ENCODE measurements at places on chromosomes 7 and 10. TPM values are rescaled to one million over a fixed set of nuclear protein-coding genes. Genes with fewer than 3 reads are reported as not detected.

Gene GIMAP8
- 7.9 TPM for total RNA-seq

Gene NOS3
- 15.7 TPM for total RNA-seq

Gene TAS2R4
- 1.0 TPM for total RNA-seq

Gene SSC4D
- total RNA-seq, result 0.77 TPM

Gene PTPRN2
- total RNA-seq, result 0.31 TPM

Gene HOXA13
- not detected for total RNA-seq

Gene TMEM213
- total RNA-seq, result not detected

Gene WNT2
- total RNA-seq, result not detected

Gene ATRNL1
- 0.26 TPM for total RNA-seq

Gene PNLIPRP2
- total RNA-seq, result not detected

Gene SERPINE1
- 0.45 TPM for total RNA-seq

Gene NFE2L3
- total RNA-seq, result 67.8 TPM

Gene CYP26C1
- 0.07 TPM for total RNA-seq

Gene PAX4
- total RNA-seq, result not detected

Gene GNB2
- total RNA-seq, result 211 TPM

Gene PRSS1
- total RNA-seq, result not detected

Gene VGF
- total RNA-seq, result 0.28 TPM

Gene PYROXD2
- total RNA-seq, result 4.3 TPM

Gene ZNF488
- total RNA-seq, result not detected

Gene SMKR1
- total RNA-seq, result 6.1 TPM

Gene IL2RA
- 989 TPM for total RNA-seq

Gene ANKRD2
- total RNA-seq, result not detected

Gene LRRC17
- not detected for total RNA-seq

Gene COL28A1
- not detected for total RNA-seq

Gene FAM131B
- 0.37 TPM for total RNA-seq

Gene TMED4
- 80.2 TPM for total RNA-seq

Gene FAM25C
- not detected for total RNA-seq

Gene AQP1
- total RNA-seq, result not detected

Gene TMEM72
- not detected for total RNA-seq

Gene HOXA7
- not detected for total RNA-seq

Gene CNNM1
- 0.28 TPM for total RNA-seq

Gene PDGFA
- 12.2 TPM for total RNA-seq

Gene PLCE1
- not detected for total RNA-seq

Gene C10orf53
- not detected for total RNA-seq

Gene DOCK4
- total RNA-seq, result 0.89 TPM

Gene GJD4
- not detected for total RNA-seq

Gene SEPTIN7
- total RNA-seq, result 202 TPM

Gene LRIT1
- not detected for total RNA-seq

Gene FAM170B
- not detected for total RNA-seq

Measured in activated CD4-positive, alpha-beta T cell treated with anti-CD3 and anti-CD28 coated beads, Interleukin-2, amount 10 ng/mL, durations not matched to agents 24 days and 14 days (primary cell).